GM23248 (cell line): ENCODE measurements at places on chromosomes 2 and 18. TPM values are rescaled to one million over a fixed set of nuclear protein-coding genes. Genes with fewer than 3 reads are reported as not detected.

The NOL4 gene
- polyA plus RNA-seq = not detected in 2 replicates

The CDCA7 gene
- polyA plus RNA-seq = 2.9 and 3.2 TPM in 2 replicates

The ORC2 gene
- 5.4 and 8.0 TPM in 2 replicates for polyA plus RNA-seq

The ZFAND2B gene
- 36.0 and 38.9 TPM in 2 replicates for polyA plus RNA-seq

The DNER gene
- polyA plus RNA-seq = 0.16 and 0.39 TPM in 2 replicates
